ENCODE measurements at places on chromosomes 1 and 21.

DNA sequence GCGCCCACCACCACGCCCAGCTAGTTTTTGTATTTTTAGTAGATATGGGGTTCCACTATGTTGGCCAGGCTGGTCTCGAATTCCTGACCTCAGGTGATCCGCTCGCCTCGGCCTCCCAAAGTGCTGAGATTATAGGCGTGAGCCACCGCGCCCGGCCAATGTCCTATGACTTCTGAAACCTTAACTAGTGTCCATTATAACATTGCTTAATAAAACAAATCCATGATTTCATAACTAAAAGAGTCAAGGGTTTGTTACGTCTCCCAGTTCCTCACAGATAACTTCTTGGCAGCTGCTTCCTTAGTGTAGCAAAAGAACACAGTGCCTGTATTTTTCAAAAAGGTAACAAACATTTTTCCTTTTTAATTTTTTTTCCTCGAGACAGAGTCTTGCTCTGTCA lies 53.6 kb downstream of the FBXO42 start:
- DNase-seq = no peak

DNA sequence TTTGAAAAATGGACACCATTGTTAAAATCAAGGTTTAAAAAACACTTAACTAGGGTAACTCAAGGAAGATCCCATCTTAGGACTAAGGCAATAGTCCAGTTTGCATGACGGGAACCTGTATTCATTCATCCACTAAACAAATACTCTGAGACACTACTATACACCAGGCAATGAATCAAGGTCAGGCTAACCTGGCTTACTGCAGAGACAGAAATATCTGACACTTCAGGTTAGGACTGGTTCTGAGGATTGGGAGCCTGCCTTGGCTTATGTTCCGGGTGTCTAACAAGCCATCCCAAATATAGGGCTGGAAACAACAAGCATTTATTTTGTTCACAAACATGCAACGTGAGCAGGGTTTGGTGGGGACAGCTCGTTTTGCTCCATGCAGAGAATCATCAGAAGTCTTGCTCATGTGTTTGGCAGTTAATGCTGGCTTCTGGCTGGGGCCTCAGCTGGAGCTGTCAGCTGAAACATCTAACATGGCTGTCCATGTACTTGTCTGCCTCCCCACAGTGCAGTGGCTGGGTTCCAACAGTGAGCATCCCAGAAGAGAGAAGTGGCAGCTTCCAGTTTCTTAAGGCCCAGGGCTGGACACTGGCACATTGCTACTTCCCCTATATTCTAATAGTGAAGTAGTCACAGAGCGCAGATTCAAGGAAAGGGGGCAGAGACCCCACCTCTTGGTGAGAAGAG lies 37.0 kb upstream of the CAMK1G start:
- DNase-seq = no peak

DNA sequence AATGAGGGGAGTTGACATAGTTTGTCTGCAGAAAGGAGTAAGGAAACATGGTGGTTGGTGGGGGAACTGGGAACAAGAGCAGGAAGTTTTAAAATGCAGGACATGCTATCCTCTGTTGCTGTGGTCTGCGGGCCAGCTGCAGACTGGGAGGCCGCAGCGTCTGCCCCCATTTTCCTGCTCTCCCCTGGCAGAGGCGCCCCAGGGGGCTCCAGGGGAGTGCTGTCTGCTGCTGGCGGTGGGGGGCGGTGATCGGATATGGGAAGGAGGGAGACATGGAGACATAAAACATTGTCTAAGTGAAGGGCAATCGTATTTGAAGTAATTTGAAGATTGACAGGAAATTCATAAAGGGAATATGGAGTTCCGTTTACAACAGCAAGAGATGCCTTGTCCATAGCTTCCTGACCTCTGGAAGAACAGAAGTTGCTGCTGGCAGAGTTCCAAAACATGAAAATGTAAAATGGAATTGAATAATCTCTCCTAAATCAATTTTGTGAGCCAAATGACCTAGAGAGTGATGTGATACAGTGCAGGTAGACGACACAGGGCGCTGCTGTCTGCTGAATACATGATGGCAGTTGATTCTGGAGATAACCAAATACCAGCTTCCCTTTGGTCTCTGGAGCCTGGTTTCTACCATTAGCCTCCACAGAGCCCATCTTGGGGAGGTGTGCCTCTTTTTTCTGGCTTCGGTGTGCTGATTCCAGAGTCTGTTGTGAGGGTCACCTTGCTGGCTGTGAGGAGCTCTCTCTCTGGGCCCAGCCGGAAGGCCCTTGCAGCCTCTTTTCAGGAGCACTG lies 61.0 kb downstream of the PCBP3 start:
- DNase-seq = no peak

- DNase-seq = no peak
Measured at GRCh38 chr1:88224906-88225305, 459.2 kb upstream of the PKN2 start.

GRCh38 chr1:177010211-177010825 lies 154.2 kb downstream of the ASTN1 start:
- no peak for DNase-seq

GRCh38 chr1:159918352-159919200 lies 6.7 kb downstream of the TAGLN2 start:
- no peak for DNase-seq

DNA sequence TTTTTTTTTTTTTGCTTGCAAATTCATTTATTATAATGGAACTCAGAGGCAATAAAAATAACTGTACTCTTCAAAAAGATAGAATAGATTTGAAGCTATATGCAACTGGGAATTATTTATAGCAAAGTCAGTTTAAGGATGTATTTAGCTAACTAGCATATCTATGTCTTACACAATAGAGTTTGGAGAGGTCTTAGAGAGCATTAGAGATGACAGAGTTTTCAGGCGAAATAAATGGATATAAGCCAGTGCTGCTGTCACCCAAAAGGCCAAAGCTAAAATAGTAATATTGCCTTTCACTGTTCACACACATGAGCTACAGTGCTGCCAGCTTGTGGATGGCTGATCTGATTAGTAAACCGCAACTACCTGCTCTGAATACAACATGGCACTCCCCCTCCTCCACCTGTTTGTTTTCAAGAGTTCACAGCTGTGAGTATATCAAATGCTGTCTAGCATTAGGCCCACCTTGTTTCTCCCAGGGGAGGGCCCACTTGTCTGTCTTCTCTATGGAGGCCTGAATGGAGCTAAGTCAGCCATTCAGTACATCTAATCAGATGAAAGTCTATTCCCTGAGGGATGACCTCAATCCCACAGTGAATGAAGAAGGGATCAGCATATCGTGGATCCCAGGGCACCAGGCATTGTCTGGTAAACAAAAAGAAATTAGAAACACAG lies 25.2 kb upstream of the SSX2IP start:
- no peak for DNase-seq

GRCh38 chr21:44866780-44867179 lies 6.7 kb downstream of the PTTG1IP start:
- peak; percentile 76 for DNase-seq

GRCh38 chr21:17818186-17819113 lies 706 bp downstream of the C21orf91 start:
- no peak for DNase-seq

GRCh38 chr1:94903280-94904009 lies 23.5 kb downstream of the CNN3 start:
- no peak for DNase-seq

DNA sequence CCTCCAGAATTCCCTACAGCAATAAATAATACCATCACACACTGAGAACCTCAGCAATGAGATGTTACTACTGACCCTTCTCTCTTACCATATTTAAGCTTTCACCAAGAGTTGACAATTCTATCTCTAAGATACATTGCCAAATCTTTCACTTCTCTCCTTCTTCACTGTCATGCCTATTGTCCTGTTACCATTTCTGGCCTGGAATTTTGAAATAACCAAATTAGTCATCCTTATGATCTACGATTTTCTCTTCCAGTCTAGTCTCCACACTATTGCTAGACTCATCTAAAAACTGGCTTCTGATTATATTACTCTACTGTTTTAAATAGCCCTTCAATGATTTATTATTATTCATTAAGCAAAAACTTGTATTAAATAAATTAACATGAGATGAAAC lies 656.1 kb upstream of the ADGRL4 start:
- DNase-seq = no peak

- DNase-seq = no peak
Measured at GRCh38 chr21:30984889-30985288, 53.4 kb downstream of the KRTAP19-8 start.

DNA sequence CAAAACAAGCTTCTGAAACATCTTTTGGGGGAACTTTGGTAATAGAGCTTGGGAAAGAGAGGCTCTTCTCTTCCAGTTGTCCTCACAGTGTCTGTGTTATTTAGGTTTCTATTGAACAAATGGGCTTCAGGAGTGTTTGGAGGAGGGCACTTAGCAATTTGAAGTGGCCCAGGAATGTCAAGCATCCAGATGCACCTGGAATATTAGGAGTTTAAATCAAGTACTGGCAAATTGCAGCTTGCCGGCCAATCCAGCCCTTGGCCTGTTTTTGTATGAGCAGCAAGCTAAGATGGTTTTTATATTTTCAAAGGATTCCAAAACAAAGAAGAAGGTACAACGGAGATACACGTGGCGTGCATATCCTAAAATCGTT lies 94.7 kb downstream of the CCDC185 start:
- DNase-seq = no peak

DNA sequence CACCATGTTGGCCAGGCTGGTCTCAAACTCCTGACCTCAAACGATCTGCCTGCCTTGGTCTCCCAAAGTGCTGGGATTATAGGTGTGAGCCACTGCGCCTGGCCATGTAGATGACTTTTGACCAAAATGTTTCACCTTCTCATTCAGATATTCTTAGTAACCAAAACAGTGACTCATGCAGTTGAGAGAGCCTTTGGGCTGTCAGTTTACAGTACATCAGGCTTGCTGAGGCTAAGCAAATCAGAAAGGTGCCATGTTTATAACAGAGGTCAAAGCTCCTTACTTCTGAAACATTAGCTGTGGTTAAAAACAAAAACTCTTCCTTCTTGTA lies 21.0 kb downstream of the CNIH4 start:
- DNase-seq = no peak

DNA sequence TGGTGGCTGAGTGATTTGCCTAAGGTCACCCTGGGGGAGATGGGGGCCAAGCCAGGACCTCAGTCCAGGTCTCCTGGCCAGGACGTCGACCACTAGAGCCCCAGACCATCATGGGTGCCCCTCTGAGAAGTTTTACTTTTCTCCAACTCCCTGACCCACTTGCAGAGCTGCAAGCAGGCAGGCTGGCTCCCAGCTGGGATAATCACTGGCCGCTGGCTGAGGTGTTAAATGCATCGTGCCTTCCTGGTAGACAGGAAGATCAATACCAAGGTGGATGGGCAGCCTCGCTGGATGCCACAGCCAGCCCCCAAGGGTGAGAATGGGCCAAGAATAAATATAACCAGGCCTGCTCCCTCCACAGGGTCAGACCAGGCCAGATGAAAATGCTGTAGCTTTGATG lies 106.2 kb downstream of the EPHB2 start:
- no peak for DNase-seq

DNA sequence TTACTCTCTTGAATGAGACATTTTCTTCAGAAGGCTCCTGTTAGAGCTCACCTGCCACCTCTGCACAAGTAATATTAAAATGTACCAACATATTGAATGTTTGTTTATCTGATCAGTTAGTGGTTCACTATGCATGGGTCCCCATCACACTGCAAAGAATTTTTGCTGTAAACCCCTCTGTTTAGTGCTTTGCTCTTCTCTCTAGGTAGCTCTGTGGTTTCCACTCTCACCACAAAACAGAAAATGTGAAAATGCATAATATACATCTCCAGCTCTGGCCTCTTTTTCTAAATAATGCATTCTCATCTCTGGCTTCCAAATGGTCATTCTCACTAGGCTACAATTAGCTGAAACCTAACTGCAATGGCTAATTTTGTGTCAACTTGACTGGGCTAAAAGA lies 176.7 kb downstream of the TRIM33 start:
- no peak for DNase-seq

DNA sequence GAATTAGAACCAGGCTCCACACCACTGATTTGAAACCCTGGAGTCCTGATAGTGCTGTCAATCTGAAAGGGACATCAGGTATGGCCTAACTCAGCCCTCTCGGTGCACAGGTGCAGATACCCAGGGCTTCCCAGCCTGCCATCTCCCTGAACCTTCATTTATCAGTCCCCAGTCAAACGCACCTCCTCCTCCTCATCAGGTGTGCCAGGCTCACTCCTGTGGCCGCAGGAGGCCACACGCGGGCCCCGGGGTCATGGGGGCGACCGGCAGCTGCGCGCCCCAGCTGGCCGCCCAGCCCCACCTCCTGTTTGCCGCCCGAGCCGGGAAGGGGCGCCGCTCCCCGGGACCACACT lies 572 bp downstream of the FUCA1 start:
- no peak for DNase-seq

GRCh38 chr21:42157606-42158310 lies 61.2 kb upstream of the ABCG1 start:
- no peak for DNase-seq

DNA sequence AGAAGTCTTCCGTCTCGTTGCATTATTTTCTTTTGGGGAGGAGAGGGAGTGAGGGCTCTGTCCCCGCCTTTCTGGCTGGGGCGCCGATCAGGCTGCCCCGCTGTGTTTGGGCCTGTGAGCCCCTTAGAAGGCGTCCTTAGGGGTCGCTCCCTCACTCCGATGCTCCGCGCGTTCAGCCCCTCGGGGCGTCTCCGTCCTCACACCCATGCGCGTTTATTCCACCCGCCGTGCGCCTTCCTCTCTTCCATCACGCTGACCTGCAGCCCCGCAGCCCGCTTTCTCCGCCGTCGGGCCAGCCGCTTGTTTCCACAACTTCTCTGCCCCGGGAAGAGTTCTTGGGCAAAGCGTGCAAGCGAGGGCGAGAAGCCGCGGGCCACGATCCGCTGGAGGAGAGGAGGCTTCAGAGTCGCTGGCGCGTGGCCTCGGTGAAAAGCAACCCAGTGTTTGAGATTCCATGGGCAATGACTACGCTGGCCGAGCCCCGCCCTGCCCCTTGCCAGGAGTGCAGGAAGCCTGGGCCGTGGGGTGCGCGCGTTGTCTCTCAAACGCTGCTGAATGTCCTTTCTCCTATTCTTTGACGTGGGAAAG lies 27.7 kb downstream of the TRIM11 start:
- DNase-seq = no peak

DNA sequence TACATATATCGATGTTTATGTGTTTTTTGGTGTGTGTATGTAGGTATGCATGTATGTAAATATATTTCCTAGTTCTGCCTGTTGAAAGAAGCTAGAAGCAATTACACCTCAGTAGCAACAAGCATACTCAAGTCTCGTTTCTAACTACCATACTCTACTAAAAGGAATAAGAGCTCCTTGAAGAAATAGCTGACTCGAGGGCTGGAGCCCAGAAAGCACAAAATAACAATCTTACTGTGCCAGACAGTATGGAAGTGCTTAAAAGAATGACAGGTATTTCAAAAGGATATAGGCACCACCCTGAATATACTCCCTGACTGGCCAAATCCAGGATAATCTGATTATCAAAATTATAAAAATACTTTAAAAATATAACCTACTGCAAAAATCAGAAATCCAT lies 23.2 kb downstream of the FUBP1 start:
- DNase-seq = no peak

GRCh38 chr1:153968408-153968807 lies 706 bp downstream of the CREB3L4 start:
- no peak for DNase-seq

- no peak for DNase-seq
Measured at GRCh38 chr1:31581821-31582810, 5.8 kb downstream of the TINAGL1 start.

- no peak for DNase-seq
Measured at GRCh38 chr1:234250747-234251146, 122.5 kb upstream of the COA6 start.

Measured in astrocyte of the cerebellum (primary cell).